Tibial nerve (tissue), 4 donors: ENCODE measurements at places on chromosomes 4 and X. TPM values are rescaled to one million over a fixed set of nuclear protein-coding genes. Genes with fewer than 3 reads are reported as not detected.
A peak's percentile ranks its signal among the peaks of the same experiment; 100 is the strongest.

GRCh38 chr4:86630629-86631028 lies 36.5 kb downstream of the PTPN13 start:
- H3K27ac ChIP-seq: no peak overlapping the region
- H3K36me3 ChIP-seq: no peaks in the 10 kb centered on the region
- no peak for DNase-seq
- peaks cover 30% of the 10 kb centered on the region for H3K4me1 ChIP-seq

GRCh38 chrX:136666088-136666487 lies 18.1 kb downstream of the CD40LG start:
- no peak overlapping the region for H3K27ac ChIP-seq
- DNase-seq: no peak
- H3K4me1 ChIP-seq: no peaks in the 10 kb centered on the region
- no peak overlapping the region for H3K4me3 ChIP-seq
- peaks cover 4% of the 10 kb centered on the region for H3K27me3 ChIP-seq
- no peaks in the 10 kb centered on the region for H3K36me3 ChIP-seq

- DNase-seq: no peak
- no peak overlapping the region for H3K4me3 ChIP-seq
- H3K36me3 ChIP-seq: no peaks in the 10 kb centered on the region
- no peak overlapping the region for H3K27ac ChIP-seq
- H3K27me3 ChIP-seq: no peaks in the 10 kb centered on the region
- no peaks in the 10 kb centered on the region for H3K4me1 ChIP-seq
Measured at GRCh38 chrX:23559975-23560374, 107.3 kb upstream of the PRDX4 start.

The MTTP gene
- total RNA-seq: 0.22 TPM

The EVC2 gene
- 28.8 TPM for total RNA-seq

DNA sequence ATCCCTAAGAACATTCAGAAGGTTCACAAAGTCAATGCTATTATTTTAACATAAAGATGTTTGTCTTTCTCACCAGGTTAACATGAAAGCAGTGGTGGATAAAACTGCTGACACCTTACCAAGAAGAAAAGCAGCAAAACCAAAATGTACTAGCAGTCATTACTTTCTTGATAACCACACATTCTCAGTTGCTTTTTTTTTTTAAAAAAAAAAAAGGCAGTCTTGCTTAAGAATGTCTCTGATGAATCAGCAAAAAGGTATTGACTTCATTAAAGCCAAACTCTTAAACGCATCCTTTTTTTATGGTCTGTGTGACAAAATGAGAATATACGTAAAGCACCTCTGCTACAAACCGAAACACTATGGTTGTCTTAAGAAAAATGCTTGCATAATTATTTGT lies 31.9 kb downstream of the CDKL2 start:
- no peaks in the 10 kb centered on the region for H3K4me1 ChIP-seq

DNA sequence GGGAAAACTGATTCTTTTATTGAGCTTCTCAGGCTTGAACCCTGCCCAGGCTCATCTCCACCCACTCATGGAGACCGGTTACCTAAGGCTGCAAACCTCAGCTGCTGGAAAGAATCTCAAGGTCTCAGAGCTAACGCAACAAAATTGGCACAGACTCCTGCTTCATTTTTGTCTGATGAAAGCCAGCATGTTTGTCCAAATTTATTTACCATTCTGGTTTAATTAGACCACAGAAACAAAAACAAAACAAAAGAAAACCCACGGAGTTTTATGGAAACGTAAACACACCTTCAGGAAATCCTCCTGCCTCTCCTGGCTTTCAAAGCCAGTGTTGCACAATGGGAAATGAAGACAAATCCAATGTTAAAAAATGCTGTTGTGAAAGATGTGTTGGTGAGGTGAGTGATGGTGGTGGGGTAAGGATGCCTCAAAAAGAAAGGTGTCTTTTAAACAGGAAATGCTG lies 56.4 kb upstream of the PDLIM3 start:
- no peaks in the 10 kb centered on the region for H3K36me3 ChIP-seq
- H3K27ac ChIP-seq: no peak overlapping the region
- no peaks in the 10 kb centered on the region for H3K4me1 ChIP-seq
- DNase-seq: no peak

- H3K27ac ChIP-seq: no peak overlapping the region
- H3K36me3 ChIP-seq: no peaks in the 10 kb centered on the region
- H3K27me3 ChIP-seq: no peaks in the 10 kb centered on the region
- no peak overlapping the region for H3K4me3 ChIP-seq
Measured at GRCh38 chrX:10656214-10656613, 35.8 kb upstream of the MID1 start.

The TIGD4 gene
- 1.6 TPM for total RNA-seq

DNA sequence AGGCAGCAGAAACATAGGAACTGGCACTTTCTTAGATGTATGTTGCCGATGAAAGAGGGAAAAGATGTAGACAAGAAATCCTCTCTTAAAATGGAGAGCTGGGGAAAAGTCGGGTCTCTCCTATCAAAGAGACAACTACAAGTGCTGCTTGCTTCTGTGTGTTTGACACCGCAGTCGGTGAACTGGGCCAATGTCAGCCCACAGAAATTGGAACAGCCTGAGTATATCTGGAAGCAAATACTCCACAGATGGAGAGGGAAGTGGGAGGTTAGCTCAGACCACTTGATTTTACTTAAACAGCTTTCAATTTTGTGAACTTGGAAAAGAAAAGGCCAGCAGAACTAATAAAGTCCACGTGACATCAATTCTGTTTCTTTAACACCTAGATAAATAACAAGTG lies 230.9 kb upstream of the FAT1 start:
- no peaks in the 10 kb centered on the region for H3K4me1 ChIP-seq
- no peak overlapping the region for H3K4me3 ChIP-seq
- H3K27me3 ChIP-seq: no peaks in the 10 kb centered on the region
- no peaks in the 10 kb centered on the region for H3K36me3 ChIP-seq

The HSD17B13 gene
- not detected for total RNA-seq

DNA sequence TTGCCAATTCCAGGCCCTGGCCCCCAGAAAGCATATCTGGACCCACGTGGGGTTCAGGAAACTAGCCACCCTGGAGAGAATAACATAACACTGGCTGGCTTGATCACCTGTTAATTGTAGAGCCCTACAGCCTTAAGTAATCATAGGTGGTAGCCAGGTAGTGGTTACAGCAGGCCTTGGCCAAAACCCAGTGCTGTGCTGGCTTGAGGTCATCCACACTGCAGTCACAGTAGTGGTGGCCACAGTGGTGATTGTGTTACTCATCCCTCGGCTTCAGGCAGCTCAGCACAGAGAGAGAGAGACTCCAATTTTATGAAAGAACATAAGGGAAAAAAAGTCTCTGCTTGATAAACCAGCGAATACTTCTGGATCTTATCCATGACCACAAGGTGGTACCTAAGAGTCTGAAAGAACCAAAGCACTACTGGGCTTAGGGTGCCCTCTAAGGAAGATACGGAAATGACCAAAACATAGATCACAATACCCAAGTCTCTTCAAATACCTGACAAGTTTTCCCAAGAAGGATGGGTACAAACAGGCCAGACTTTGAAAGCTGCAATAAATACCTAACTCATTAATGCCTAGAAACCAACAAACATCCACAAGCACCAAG lies 46.6 kb upstream of the CDX4 start:
- H3K4me3 ChIP-seq: no peak overlapping the region
- H3K27me3 ChIP-seq: peaks cover 9% of the 10 kb centered on the region
- no peaks in the 10 kb centered on the region for H3K4me1 ChIP-seq
- DNase-seq: no peak

The KLHL2 gene
- 21.3 TPM for total RNA-seq

DNA sequence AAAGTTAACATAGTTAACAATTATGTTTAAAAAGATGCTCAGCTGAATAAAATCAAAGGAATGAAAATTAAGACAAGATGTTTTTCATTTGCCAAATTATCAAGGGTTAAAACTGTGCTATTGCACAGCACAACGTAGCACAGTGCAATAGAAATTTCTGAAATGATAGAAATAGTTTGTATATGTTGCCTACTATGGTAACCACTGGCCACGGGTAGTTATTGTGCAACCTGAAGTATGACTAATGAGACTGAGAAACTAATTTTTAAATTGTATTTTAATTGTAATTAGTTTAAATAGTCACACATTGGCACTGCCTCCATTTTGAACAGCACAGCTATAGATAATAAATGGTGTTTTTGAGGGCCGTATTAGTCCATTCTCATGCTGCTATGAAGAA lies 343.1 kb upstream of the FAM241A start:
- no peak overlapping the region for H3K27ac ChIP-seq
- no peaks in the 10 kb centered on the region for H3K36me3 ChIP-seq
- DNase-seq: no peak
- H3K4me1 ChIP-seq: no peaks in the 10 kb centered on the region
- H3K4me3 ChIP-seq: no peak overlapping the region

The GAGE12J gene
- not detected for total RNA-seq

DNA sequence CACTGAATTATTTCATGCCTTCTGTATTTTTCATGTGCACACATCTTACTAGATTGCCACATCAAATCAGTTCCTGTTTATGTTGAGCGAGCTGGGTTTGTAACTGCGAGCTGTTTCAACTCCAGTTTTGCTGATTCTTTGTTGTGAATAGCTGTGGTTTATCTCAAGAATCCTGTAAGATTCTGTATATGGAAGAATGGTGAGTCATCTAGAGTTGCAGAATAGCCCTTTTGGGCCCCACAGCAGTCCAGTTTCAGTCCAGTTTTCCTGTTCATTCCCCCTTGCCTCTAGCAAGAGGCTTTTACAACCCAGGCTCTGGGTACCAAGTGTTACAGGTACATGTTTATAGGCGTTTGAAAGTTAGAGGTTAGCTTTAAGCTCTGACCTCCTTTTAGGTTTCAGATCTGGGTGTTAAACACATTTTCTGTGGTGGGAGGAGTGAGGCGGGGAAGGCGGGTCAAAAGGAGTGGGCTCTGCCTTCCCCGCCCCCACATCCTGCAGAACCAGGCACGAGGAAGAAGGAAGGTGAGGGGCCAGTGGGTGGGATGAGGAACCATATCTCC lies 32.7 kb downstream of the TBC1D14 start:
- H3K36me3 ChIP-seq: peaks cover 9% of the 10 kb centered on the region
- H3K27ac ChIP-seq: peak overlapping the region; percentile 89
- no peak for DNase-seq
- H3K4me3 ChIP-seq: no peak overlapping the region

The FAM184B gene
- total RNA-seq: not detected

GRCh38 chr4:154124539-154125255 lies 335.8 kb upstream of the SFRP2 start:
- no peaks in the 10 kb centered on the region for H3K27me3 ChIP-seq
- H3K4me1 ChIP-seq: no peaks in the 10 kb centered on the region
- no peaks in the 10 kb centered on the region for H3K36me3 ChIP-seq
- no peak overlapping the region for H3K27ac ChIP-seq
- no peak for DNase-seq

- no peak overlapping the region for H3K4me3 ChIP-seq
- no peak overlapping the region for H3K27ac ChIP-seq
- no peaks in the 10 kb centered on the region for H3K4me1 ChIP-seq
- H3K27me3 ChIP-seq: no peaks in the 10 kb centered on the region
Measured at GRCh38 chr4:148922497-148922896, 480.3 kb upstream of the NR3C2 start.

DNA sequence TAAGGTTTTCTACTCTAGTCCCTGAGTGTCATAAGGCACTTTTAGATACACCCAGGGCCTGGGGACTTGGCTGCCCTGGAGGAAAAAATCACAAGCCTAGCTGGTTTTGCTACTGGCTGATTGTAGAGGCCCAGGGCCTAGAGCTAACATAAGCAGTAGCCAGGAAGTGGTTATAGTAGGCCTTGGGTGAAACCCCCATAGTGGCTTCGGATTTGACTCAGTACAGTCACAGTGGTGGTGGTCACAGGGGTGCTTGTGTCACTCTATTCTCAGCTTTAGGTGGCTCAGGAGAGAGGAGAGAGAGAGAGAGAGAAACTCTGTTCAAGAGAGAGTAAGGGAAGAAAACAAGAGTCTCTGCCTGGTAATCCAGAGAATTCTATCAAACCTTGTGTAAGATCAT lies 194.5 kb upstream of the EDA2R start:
- H3K36me3 ChIP-seq: no peaks in the 10 kb centered on the region
- H3K27me3 ChIP-seq: no peaks in the 10 kb centered on the region
- H3K27ac ChIP-seq: no peak overlapping the region
- DNase-seq: no peak
- H3K4me1 ChIP-seq: no peaks in the 10 kb centered on the region
- H3K4me3 ChIP-seq: no peak overlapping the region

The PDGFRA gene
- total RNA-seq: 97.0 TPM

- no peak for DNase-seq
- H3K4me1 ChIP-seq: no peaks in the 10 kb centered on the region
- no peak overlapping the region for H3K27ac ChIP-seq
Measured at GRCh38 chr4:1368421-1369090, 21.5 kb downstream of the UVSSA start.

The MAGEA2B gene
- not detected for total RNA-seq
